ENCODE measurements at places on chromosomes 2 and 18.
A peak's percentile ranks its signal among the peaks of the same experiment; 100 is the strongest.

DNA sequence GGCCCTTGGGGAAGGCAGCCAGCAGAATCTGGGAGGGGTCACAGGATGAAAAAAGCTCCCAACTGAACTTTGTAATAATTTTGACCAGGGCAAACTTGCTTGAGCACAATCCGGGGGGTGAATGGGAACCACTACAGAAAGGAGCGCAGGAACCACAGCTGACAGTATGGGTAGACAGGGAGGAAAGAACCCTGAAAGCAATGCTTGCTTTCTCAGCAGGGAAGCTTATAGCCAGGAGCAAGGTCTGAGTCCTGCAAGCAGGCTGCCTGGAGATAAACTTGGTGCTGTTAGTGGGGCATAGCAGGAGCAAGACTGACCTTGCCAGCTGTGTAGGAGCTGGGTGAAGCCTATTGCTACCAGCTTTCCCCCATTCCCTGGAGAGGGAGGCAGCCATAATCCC, 195.2 kb downstream of the MTCL1 start:
- no peak for DNase-seq

- no peak for DNase-seq
Measured at GRCh38 chr18:13545955-13546354, 180.4 kb downstream of the FAM210A start.

DNA sequence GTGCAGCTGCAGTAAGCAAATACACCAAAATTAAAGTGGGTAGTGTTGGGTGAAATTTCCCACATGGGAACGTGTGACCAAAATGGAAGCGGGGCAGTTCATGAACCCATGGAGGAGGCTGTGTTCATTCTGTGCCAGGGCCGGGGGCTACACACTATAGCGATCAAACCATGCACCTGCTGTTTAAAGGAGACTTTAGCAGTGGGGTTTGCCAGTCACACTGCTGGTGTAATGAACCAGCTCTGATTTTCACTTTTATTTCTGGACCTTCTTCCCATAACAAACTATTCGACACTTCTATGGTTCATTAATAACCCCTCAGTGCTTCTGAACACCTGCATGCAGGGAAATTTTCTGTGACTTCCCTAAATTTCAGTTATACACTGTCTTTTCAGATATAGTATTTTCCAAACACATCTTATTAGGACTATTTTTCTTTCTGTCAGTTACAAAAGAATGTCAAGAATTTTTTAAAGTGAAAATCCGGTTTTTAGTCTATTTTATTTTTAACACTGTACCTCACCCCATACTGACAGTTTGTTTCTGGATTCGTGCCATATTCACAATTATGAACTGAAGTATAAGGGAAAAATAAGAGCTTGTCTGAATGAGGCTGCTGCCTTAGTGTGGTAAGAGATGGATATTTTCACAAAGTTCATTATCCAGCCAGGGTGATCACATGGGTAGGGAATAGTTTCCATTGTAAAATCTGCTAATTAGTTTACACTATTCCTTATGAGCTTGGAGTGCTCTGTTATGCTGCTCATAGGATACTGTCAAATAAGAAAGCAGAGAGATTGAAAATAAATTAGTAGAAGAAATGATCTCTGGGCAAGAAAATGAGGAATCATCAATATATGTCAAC, 111.3 kb upstream of the CAVIN2 start:
- DNase-seq = no peak

DNA sequence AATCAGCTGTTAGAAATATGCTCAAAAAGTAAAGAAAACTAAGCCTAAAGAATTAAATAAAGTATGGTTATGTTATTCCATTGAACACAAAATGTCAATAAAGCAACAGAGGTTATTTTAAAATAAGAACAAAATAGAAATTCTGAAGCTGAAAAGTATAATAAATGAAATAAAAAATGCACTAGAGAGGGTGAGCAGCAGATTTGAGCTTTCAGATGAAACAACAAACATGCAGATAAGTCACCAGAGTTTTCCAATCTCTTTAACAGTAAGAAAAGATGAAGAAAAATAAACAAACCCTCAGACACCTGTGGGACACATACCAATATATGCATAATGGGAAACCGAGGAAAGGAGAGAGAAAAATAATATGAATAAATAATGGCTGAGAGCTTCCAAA, 70.3 kb upstream of the SLC9A2 start:
- no peak for DNase-seq

DNA sequence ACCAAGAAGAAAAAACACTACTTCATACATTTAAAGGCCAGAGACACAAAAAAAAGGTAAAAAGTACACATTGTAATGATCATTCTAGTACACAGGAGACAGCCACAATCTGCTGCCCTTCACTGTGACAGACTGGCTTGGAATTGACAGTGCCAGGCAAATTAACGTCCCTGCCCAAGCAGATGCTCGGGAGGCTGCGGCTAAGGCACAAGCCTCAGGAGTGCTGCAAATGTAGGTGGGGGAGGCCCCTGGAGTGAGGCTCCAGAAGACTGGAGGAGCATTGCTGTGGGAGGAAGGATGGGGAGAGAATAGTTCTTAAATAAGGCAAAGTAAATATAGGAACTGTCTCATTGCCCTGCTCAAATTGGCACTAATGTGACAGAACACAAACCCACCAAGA, 18.6 kb downstream of the ERCC3 start:
- DNase-seq = no peak

- DNase-seq = no peak
Measured at GRCh38 chr18:63061303-63061702, 258.3 kb downstream of the BCL2 start.

DNA sequence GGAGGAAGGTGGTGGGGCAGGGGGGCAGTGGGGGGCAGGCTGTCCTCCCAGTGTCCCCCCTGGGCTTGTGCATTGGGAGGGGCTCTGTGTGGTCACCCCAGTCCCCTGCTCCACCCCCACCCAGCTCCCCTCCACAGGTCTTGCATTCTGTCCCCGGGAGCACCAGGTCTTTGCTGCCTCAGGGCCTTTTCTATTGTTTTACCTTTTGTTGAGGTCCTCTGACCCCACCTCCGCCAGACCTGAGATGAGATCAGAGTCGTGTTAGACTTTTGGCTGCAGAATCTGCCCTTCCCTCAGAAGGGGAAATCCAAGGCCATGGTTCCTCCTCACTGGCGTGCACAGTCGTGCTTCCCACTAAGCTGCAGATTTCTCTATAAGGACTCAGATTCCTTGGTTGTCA, 20.8 kb downstream of the ATG4B start:
- no peak for DNase-seq

- DNase-seq = no peak
Measured at GRCh38 chr2:202114795-202115194, 41.7 kb downstream of the KIAA2012 start.

GRCh38 chr2:60547841-60548240, 5.6 kb downstream of the BCL11A start:
- DNase-seq = no peak

GRCh38 chr2:157559061-157559460, 69.6 kb downstream of the ACVR1C start:
- DNase-seq = no peak

- DNase-seq = no peak
Measured at GRCh38 chr2:143840601-143841000, 679.3 kb downstream of the ZEB2 start.

- DNase-seq = no peak
Measured at GRCh38 chr2:9998916-9999654, 44.3 kb upstream of the KLF11 start.

DNA sequence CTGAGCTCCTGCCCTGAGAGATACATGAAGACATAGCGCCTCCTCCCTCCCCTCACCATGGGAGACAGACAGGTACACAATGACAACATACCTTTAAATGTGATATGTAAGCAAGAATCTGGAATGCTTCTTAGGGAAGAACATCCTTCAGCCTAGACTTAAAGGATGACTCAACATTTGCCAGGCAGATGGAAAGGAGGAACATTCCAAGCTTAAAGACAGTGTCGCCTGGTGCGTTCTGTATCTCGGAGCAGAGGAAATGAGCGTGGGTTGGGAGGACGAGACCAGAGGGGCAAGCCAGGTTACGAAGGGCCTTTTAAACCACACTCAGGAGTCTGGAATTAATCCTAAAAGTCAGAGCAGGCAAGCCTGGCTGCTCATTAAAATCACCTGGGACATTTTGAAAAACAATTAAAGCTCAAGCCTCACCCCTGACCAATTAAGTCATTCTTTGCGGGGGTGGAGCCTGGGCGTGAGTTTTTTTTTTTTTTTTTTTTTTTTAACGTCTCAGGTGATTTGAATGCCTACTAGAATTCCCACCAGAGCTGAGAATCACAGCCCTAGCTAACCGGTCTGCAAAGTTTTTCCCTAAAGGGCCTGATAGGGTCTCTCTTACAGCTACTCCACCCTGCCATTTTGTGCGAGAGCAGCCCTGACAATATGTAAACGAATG, 131.2 kb upstream of the SEC11C start:
- DNase-seq = no peak

GRCh38 chr18:31801078-31801477, 40.4 kb upstream of the SLC25A52 start:
- no peak for DNase-seq

DNA sequence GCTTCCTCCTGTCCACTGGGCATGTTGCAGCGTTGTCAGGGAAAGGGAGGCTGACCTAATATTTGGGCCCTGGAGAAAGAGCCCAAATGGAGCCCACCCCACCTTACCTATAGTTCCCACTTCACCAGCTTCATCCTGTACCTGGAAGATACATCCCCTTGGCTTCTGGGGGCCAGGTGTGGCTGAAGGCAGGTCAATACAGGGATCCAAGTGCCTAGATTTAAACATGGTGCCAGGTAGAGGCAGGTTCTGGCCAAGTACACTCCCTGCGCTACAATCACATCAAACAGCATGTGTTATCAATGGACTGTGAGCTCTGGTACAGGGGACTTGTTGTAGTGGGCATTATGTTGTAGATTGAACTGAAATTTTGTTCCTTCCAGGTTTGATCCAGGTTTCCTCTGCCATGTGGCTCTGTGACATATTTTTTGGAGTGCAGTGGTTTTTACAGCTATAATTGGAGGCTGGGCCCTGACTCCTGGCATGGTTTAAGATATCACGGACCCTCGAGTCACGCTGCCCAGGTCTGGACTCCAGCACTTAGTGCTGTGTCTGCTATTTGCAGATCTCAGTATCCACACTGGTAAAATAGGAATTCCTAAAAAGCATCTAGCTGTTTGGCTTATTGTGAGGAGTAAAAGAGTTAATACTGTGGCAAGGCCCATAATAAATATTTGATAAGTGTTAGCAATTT, 23.8 kb downstream of the MYCN start:
- no peak for DNase-seq

DNA sequence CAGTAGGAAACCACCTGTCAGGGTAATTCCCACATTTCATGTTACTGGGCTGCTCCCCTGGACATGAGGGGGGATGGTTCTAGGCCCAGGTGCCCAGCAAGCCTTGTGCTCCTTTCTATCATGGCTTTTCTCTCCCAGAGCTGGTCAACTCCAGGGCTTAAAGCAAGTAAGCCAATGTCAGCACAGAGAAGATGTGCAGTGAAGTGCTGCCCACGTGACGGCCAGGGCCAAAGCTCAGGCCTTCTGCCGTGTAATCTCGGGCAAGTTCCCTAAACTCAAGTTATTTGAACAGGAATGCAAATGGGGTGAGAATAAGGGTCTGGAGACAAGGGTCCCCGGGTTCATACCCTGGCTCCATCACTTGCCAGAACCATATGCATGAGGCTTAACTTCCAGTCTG, 16.5 kb downstream of the SFXN5 start:
- DNase-seq = no peak

DNA sequence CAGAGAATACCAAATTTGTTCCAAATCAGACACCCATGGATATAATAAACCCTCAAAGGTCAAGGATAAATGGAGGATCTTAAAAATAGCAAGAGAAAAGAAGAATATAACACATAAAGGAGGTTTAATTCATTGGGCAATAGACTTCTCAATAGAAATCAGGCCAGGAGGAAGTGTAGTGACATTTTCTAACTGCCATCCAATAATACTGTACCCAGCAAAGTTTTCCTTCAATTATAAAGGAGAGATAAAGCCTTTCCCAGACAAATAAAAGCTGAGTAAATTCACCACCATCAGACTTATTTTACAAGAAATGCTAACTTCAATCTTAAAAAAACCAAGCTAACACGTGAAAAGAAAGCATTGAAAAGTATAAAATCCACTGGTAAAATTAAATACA, 121.6 kb downstream of the MSTN start:
- no peak for DNase-seq

DNA sequence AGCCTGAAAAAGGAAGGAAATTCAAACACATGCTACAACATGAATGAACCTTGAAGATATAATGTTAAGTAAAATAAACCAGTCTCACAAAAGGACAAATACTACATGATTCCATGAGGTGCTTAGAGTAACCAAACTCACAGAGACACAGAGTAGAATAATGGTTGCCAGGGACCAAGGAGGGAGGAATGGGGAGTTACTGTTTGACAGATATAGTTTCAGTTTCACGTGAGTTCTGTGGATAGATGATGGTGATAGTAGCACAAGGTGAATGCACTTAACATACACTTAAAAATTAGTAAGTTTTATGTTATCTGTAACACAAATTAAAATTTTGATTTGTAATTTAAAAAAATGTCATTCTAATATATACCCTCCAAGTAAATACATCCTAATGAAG, 106.9 kb upstream of the ACVR1C start:
- DNase-seq = no peak

DNA sequence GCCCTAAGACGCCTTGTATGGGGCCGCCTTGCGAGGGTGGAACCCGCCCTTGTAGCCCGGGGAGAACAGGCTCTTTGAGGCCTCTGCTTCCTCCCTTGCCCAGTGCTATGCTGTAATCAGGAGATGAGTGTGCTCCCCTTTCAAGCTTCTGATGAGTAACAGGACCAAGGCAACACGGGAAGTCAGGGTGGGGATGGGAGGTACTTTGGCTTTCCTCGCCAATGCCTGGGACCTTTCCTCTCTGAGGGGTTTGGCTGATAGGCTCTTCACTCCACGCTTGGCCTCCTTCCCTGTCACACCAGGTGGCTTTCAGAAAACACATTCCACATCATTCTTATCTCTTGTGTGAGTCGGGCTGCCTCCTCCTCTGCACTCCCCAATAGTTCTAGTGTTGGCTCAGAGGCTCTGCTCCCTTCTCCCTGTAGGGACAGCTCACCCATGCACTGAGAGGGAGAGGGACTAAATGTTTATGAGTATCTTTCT, 223.7 kb upstream of the TRIB2 start:
- DNase-seq = peak; percentile 62

- DNase-seq = no peak
Measured at GRCh38 chr2:1661891-1662605, 82.3 kb downstream of the PXDN start.

- DNase-seq = no peak
Measured at GRCh38 chr2:79669714-79670113, 156.9 kb downstream of the CTNNA2 start.

DNA sequence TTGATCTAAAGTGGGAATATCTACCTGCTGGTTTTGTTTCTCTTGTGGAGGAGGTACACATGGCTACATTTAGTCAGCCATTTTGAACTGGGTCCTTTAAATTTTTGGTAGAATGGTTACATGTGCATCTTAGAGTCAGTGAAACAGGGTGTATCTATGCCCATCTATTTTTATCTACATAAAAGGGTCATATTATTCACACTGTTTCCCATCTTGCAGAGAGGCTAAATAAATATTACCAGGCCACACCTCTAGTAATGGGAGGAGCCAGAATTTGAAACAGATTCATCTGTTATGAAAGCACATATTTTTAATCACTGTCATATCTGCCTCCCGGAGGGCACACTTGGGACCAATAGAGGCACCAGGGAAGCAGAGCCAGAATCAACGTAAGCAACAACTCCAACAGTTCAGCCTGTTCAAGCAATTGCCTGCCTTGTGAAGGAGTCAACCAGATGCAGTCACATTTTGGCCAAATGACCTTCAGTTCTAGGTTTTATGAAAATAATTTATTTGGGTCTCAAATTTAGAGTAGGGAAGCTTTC, 376.8 kb downstream of the TSN start:
- no peak for DNase-seq

Data from stimulated activated CD4-positive, alpha-beta T cell treated with anti-CD3 and anti-CD28 coated beads, Interleukin-1b, Interleukin-23, amount 100 ng/mL, for 48 hours (primary cell).